Substantia nigra (tissue), 51 donors: ENCODE measurements at places on chromosomes 5 and 9.
A peak's percentile ranks its signal among the peaks of the same experiment; 100 is the strongest.

DNA sequence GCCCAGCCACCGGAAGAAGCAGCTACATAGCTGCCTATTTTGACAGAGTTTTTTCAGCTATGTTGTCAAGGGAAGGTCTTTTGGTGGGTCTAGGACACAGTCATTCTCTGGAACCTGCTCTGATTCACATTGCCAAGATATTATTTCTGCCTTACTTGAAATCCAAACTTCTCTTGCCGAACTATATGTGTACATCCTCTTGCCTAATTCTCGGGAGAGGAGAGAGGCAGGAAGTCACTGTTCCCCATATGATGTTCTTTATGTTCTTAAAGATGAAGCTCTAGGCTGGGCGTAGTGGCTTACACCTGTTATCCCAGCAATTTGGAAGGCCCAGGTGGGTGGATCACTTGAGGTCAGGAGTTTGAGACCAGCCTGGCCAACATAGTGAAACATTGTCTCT lies 8.6 kb downstream of the TMEM252 start:
- DNase-seq: no peak

GRCh38 chr5:144468571-144468970 lies 297.9 kb downstream of the KCTD16 start:
- DNase-seq: no peak

GRCh38 chr5:160171666-160172065 lies 52.4 kb upstream of the PWWP2A start:
- no peak for DNase-seq

DNA sequence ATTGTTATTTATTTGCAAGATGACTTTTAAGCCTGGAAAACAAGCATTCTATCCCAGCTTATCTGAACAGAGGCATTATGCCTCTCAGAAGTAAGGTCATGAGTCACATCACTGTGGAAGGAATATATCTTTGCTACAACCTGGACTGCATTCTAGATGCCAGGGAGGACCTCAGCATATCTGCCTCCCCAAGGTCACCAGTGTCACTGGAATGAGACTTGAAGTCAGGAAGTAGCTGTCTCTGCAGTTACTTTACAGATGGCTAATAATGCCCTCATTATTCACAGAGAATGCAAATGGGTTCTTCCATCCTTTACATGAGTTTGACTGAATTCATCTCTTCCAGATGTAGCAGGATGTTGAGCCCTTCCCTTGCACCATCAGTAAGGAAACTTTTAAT lies 4.4 kb upstream of the FAM13B start:
- no peak for DNase-seq

GRCh38 chr9:108618906-108619550 lies 236.8 kb downstream of the ACTL7B start:
- DNase-seq: no peak

- peak; percentile 72 for DNase-seq
These were observed 2.4 kb downstream of the CARD19 start for GRCh38 chr9:93098236-93098946.

DNA sequence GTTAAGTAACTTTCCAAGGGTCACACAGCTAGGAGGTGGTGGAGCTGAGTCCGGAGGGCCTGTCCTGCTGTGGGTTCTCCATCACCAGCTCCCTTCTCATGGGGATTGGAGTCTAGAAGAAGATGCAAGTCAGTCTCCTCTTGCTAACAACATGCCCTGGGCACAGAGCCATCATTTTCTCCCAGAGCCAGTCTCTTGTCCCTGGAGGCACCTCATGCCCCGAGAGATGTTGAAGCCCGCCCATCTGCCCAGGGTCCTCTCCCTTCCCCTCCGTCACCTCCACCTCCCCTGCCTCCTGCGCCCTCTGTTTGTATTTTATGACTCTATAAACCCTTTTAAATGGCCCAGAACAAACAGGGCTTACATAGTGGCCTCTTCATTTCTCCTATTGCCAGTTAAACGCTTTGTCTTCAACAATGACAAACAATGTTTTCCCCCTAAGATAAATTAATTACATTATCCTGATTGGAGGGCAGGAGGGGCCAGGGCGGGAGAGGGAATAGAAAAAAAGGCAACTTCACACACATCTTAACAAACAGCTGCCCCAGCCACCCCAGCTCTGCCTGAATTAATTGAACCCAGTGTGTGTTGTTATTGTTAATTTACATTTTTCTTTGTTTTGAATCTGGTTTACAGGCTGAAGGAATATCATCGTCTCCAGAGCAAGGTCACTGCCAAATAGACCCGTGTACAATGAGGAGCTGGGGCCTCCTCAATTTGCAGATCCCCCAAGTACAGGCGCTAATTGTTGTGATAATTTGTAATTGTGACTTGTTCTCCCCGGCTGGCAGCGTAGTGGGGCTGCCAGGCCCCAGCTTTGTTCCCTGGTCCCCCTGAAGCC lies 55.8 kb downstream of the ASS1 start:
- DNase-seq: no peak

- no peak for DNase-seq
These were observed 511.1 kb downstream of the DIRAS2 start for GRCh38 chr9:90131568-90131967.

- DNase-seq: no peak
These were observed 254.8 kb downstream of the CDK5RAP2 start for GRCh38 chr9:120324996-120325642.

DNA sequence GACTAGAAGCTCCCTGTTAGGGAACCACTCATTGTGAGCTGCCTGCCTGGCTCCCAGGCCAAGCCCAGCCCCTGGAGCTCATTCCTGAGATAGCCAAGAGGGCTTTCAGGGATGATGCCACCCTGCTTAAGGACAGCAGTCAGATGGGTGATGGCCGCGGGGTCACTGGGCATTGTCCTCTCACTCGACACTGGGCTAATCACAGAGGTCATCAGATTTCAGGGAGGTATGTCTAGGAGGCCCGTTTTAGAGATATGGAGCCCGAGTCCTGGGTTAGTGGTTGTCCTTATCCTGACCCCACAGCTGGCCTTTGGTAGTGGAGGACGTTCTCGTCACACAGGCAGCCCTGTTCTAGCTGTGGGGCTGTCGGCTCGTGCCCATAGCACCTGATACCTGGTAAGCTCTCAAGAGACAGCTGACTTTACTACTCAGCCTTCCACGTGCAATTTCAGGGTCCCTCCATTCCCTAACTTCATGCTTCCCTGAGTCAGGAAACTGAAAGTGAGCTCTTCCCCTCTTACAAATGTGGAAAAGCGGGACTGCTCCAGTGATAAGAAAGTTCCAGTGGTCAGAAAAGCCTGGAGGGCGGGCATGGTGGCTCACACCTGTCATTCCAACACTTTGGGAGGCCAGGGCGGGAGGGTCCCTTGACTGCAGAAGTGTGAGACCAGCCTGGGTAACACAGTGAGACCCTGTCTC lies 7.1 kb upstream of the PTGES start:
- DNase-seq: no peak

- DNase-seq: no peak
These were observed 570.6 kb upstream of the KLF4 start for GRCh38 chr9:108060175-108060574.

DNA sequence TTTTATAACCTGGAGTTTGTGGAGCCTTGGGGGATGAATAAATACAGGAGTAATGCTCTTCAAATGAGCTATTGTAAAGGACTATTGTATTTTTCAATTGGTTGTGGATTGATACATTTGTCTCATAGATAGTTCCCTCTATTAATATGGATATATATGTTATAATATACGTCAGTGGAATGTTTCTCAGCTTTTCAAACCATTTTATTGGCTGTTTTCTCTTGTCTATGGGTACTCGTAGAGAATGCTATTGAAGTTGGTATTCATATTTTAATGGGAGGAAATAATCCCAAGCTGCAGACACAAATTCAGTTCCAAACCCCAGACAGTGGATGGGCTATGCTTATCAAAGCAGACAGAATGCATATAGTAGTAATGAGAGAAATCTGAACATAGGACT lies 181.8 kb upstream of the DAB2 start:
- DNase-seq: no peak

- DNase-seq: no peak
These were observed 24.3 kb upstream of the CXCL14 start for GRCh38 chr5:135602882-135603721.

DNA sequence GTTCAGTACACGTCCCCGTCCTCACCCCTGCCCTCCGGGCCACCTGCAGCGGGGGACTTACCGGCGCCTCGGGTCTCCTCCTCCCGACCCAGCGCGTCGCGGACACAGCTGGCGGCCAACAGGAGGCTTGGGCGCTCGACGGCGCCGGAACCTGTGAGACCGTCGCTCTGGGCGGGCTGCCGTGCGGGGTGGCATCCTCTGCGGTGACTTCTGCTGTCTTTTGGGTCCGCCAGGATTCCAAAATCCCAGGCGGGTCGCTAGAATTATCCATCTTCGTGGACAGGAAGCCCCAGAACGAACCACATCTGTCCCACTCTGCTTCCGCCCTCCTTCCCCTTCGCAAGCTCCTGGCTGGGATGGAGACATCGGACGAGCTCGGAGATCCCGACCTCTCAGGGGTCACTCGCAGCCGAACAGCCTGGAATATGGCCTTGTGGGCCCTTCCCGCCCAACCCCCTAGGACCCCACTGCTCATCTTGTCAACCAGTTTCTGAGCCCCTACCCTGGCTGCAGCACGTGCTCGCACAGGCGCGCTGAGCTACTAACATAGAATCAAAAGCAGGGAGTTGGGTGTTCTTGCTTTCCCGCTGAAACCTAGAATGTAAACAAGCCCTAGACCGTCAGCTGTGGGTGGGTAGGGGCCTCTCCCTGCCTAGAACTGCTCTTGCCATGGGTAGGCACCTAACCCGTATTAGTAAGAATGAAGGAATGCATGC lies 947 bp upstream of the MARCHF3 start:
- no peak for DNase-seq

DNA sequence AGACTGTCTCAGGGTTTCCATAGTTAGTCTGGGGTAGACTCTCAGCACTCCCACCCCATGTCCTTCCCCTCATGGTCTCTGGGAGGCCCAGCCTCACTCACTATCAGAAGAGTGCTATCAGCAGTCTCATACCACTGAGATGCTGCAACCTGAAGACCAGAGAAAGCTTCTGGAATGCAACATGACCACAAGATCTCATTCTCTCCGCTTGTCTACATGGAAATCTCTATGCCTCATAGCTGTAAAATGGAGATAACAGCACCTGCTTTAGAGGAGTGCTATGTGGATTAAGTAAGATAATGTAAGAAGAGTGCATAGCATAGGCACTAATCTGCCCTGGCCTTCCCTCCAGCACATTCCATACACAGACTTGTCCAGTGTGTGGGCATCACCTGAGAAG lies 47.0 kb upstream of the ZNF169 start:
- DNase-seq: no peak

DNA sequence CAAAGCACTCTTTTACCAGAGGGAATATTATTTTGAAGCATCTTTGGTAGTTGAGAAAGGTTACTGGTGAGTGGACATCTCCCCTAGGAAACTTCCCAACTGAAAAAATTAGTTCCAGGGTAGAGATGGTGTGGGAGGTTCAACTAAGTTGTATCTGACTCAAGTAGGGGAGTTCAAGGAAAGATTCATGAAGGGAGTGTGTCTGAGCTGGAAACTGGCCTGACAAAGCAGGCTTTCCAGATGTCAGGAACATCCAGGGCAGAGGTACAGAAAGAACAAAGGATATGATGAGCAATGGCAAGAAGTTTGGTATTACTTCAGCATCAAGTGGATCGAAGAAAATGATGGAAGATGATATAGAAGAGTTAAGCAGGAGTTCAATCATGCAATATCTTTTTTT lies 458.0 kb upstream of the RIOK2 start:
- no peak for DNase-seq

DNA sequence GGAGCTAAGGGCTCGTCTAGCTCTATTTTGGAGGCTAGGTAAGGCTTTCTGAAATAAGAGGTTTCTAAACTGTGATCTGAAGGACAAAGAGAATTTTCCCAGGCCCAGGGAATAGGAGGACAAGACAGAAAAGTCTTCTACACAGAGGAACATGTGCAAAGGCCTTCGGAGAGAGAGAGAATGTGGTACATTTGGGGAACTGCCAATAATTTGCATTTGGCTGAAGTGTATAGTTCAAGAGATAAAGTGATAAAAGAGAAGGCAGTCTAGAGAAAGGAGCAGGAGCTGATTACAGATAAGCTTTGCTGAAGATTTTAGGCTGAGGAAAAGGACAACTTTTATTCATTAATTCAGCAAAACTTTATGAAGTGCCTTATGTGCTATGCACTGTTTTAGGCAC lies 214.4 kb upstream of the ELL2 start:
- no peak for DNase-seq

DNA sequence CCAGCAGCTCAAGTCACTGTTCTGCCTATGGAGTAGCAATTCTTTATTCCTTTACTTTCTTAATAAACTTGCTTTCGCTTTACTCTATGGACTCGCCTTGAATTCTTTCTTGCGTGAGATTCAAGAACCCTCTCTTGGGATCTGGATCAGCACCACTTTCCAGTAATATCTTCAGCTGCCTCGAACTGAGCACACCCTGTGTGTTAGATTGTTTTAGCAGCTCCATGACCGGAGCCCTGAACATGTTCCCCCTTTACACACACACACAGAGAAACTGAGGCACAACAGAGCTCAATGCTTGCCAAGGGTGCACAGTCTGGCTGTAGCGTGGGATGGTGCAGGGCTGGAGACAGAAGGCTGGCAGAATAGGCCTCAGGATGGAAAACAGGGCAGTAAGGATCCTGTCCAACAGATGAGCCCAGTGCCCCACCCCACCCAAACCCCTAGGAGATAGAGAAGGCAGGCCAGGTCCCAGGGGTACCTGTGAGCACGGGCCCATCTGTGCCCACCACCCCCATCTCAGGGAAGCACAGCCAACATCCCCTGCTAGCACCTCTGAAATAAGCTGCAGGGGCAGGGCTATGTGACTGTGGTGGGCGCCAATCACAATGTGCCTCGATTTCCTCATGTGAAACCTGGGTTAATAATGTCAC lies 27.9 kb downstream of the BICD2 start:
- DNase-seq: no peak

- DNase-seq: no peak
These were observed 245.5 kb downstream of the KCTD16 start for GRCh38 chr5:144416196-144416595.

- DNase-seq: no peak
These were observed 345.6 kb downstream of the KDM4C start for GRCh38 chr9:7103367-7103766.

GRCh38 chr5:113295111-113295539 lies 139.7 kb downstream of the TSSK1B start:
- DNase-seq: no peak

DNA sequence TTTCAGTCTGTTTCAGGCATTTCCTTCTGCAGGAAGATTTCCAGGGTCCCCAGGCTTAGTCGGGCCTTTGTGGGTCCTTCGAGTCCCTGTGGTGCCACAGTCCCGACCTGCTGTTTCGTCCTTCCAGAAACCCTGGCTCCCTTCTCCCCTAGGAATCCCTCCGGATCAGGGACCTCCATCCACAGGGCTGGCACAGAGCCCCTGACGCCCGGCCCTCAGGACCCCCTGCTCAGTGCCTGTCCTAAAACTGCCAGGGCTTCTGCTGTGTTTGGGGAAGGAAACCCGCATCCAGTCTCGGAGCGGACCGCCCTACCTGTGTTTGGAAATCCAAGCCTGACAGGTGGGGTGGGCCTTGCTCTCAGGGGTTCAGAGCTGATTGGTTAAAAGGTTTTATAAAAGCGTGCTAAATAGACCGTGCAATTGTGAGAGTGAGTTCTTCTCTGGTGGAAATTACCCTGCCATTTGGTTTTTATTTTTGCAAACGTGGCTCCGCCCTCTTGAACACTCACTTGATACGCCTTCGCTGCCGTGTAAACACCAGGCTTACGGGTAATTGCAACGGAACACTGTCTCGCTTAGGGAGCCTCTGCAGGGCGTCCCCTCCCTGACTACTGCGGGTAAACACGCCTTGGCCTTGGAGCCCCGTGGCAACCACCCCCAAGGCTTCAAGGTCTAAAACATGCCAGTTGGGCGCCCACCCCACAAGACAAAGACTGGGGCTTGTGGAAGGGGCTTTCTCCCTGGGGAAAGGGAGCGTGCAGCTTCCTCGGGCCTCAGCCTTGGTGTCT lies 121.2 kb downstream of the PHF2 start:
- no peak for DNase-seq
